ENCODE measurements at places on chromosomes 7 and 10.

DNA sequence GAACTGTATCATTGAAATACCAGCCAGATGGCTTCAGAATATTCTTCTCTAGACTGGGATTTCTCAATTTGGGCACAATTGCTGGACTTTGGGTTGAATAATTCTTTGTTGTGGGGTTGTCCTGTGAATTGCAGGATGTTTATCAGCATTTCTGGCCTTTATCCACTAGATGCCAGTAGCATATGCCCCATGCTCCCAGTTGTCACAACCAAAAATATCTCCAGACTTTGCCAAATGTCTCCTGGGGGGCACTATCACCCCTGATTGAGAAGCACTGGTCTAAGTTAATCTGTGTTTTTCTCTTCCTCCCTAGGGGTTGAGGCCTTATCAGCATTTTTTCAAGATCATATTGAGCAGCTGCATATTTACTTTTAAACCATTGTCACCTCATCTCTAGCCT, 204.9 kb upstream of the SP8 start:
- no peak for DNase-seq

DNA sequence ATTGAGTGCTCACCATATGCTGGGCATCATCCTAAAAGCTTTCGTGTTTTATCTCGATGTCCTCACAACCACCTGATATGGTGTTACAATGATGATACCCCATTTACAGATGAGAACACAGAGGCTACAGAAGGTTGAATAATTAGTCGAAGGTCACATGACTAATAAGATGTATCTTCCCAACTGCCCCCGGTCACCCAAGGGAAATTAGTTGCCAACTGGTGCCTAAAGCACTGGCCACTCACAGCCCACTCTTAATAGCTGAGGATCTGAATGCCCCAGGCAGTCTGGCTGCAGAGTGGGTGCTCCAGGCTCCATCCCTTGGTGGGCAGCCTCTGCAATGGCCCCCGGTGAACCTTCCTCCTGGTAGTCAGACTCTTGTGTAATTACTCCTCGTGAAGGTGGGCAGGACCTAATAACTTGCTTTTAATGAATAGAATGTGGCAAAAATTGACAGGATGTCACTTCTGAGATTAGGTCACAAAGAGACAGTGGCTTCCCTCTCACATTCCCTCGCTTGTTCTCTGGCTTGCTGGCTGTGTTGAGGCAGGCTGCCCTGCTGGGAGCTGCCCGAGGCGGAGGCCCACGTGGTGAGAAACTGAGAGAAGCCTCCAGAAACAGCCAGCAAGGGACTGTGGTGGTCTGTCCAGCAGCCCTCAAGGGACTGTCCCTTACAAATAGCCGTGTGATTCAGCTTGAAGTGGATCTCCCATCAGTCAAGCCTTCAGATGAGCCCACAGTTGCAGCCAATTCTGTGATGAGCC, 109.4 kb downstream of the ARHGAP22 start:
- no peak for DNase-seq

- no peak for DNase-seq
Observed at GRCh38 chr7:70533614-70534013, 598.3 kb upstream of the GALNT17 start.

DNA sequence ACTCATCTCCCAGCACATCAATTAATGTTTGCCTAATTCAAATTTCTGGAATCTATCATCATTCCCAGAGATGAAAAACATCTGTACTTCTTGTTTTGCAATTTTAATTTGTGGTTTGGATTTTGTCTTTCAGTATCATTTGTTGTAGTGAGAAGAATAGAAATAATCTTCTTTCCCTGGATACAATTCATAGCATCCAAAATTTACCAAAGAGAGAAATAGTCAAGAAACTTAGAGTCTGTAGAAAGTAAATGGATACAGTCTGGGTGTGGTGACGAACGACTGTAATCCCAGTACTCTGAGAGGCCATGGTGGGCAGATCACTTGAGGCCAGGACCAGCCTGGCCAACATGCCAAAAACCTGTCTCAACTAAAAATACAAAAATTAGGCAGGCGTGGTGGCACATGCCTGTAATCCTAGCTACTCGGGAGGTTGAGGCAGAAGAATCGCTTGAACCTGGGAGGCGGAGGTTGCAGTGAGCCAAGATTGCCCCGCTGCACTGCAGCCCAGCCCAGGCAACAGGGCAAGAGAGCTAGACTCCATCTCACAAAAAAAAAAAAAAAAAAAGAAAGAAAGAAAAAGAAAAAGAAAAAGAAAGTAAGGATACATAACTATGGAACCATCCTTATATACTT, 193.0 kb downstream of the RELN start:
- no peak for DNase-seq

DNA sequence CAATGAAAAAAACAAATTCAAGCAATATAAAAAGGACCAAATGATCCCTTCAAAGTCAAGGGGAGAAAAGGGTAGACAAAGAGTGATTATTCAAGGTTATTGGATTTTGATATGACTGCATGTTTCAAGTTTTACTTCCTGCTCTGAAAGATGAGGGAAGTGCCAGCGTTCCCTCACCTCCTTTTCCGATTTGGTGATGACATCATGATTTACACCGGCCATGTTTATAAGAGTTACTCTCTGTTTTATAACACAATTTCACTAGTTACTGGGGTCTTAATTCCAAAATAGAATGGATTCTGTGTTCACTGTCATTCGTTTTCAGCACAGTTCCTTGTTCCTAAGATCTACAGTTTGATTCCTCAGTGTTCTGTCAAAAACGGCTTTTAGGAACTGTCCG, 60.5 kb upstream of the CPXM2 start:
- DNase-seq: no peak

GRCh38 chr10:623014-623413, 66.5 kb downstream of the DIP2C start:
- DNase-seq: no peak

DNA sequence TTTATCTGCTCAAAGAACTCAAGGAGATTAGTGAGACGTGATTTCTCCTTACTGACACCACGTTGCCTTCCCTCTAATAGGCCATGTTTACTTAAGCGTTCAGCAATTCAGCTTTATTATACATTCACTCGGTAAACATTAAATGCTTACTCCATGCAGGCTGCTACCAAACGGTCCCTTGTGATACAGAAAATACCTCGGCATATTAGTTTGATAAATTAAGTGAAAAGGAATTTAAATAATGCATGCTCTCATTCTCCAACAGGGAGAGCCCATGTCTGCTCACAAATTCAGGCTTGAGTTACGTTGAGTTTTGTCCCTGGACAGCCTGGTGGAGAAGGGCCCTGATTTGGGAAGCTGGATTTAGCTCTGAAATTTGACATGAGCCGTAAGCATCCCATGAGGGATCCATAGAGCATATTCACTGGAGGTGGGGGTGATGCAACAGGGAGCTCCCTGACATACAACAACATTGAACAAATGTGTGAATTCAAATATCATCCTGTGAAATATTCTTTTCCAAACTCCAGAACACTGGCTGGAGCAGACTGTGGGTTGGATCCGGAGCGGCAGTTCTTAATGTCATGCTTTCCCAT, 86.3 kb downstream of the TBXAS1 start:
- DNase-seq: no peak

DNA sequence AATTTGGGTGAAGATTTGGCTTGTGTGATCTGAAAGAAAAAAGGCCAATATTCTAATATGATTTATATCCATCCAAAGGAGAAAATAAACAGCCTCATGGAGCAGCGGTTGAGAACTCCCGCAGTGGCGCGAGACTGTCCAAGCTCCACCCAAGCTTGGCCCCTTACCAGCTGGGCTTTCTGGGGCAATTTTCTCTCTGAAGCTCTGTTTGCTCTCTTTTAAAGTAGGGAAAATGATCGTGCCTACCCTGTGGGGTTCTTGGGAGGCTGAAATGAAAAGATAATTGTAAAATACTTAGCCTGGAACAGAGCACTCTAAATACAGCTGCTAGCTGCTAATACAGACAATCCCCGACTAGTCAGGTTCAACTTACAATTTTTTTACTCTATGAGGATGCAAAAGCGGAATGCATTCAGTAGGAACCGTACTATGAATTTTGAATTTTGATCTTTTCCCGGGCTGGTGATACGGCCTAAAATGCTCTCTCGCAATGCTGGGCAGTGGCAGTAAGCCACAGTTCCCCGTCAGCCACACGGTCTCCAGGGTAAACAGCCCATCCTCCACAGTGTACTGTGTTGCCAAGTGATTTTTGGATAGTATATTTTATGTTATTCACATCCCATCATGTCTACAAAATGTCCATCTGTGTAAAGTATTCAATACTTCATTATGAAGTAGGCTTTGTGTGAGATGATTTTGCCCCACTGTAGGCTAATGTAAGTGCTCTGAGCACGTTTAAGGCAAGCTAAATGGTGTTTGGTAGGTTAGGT, 137.7 kb downstream of the CHN2 start:
- no peak for DNase-seq

DNA sequence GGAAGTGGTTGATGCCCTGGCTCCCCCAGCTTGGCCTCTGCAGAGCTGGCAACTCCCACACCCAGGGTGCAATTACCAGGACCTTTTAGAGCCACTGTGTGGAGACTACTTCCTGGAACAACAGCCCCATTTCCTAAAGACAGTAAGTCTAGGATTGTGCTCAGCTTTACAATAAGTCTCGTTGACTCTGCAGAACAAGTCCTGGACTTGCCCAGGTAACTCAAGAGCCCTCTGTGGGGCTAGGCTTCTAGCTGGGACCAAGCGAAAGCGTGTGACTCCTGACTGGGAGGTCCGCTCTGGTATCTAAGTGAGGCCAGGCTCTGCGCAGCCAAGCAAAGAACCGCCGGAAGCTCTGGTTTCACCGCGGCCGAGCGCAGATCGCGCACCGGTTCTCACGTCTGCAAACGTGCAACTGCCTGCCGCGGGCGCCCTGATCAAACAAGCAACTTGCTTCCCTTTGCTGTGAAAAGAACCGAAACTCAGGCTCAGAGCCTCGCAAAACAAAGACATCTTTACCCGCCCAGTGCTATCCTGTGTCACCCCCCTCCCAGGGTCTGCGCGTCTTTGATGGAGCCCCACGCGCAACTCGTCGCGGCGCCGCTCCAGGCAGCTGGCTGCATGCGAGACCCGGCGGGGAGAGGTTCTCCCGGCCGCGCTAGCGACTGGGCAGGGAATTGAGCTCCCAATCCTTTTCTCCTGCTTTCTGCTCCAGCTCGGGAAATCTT, 4.4 kb upstream of the PDLIM1 start:
- no peak for DNase-seq

DNA sequence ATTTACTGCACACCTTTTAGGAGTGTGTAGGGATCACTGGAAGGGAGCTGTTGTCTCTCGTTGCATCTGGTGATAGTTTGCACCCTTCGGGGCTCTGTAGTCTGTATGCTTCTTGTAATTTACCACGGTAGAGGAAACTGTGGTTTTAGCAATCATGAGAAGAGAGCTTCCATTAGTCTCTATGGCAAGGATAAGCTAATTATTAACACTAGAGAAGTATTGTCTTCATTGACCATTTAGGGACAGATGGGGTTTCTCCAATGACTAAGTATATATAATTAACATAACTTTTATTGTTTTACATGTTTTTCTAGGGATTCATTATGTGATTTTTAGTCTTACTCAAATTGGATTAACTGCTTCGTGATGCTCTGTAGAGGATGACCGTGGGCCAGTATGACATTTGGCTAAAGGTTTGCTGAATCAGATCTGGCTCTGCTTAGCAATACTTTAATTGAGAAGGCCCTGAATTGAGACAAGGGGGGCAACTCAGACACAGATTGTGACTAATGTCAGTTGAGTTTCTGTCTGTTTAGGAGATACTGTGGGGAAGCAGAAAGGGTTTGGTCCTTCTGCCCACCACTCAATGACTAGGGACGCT, 8.7 kb downstream of the SLC18A2 start:
- DNase-seq: no peak

DNA sequence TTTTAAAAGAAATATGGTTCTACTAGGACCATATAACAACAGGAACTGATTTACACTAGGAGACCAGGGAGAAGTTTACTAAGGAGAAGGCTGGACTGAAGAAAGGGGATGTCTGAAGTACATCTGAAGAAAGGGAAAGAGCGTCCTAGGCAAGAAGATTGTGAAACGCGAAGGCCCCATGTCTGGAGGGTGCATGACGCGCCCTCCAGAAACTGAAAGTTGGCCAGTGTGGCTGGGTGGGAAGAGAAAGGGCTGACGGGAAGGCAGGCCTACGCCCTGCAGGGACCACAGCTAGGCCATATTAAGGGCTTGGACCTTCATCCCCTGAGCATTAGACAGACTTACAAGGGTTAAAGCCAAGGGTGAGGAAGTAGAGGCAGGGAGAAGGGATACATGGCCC, 158.0 kb downstream of the TRIL start:
- no peak for DNase-seq

DNA sequence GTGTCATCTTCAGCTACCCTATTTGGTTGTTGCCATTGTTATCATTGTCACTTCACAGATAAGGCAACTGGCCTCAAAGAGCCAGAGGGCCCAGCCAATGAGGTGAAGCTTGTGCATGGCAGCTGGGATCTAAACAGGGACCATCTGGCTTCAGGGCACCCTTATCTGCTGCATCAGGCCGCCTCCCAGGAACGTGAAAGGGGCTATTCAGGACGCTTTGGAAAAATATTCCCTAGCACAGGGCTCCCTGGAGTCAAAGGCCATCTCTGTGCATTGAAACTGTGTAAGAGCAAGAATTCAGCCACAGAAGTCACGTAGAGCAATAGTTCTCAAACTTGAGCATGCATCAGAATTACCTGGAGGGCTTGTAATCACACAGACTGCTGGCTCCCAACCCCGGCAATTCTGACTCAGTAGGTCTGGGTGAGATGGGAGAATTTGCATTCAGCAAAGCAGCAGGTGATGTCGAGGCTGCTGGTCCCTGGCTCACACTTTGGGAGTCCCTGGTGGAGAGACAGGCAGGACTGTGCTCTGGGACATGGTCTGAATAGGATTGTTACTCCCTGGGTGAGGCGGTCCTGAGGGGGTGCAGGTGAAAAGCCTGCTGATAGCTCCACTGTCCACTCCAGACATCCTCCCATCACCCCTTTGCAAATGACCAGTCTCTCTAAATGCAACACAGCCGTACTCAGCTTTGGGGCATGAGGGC, 21.5 kb upstream of the PLEKHA1 start:
- DNase-seq: no peak

DNA sequence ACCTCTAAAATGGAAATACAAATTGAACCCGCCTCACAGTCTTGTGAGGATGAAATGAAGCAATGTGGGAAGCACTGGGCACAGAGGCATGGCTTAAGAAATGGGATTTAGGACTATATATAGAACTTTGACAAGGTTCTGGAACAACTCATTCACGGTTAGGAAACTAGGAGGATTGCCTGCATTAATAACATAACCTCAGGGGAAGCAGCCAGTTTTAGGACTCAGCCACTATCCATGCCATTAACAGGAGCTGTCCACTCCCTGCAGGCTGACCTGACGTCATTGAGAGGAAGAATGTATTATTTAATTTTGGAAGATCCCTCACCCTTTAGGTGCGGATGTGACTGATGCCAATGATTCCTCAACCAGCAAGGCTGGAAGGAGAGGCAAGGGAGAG, 34.8 kb downstream of the ITGB8 start:
- DNase-seq: no peak

Measured in stimulated activated CD4-positive, alpha-beta T cell treated with anti-CD3 and anti-CD28 coated beads, TNF-alpha, amount 100 ng/mL, for 1 hour (primary cell).